Effector memory CD4-positive, alpha-beta T cell (primary cell): ENCODE measurements at places on chromosomes 13 and 19.

DNA sequence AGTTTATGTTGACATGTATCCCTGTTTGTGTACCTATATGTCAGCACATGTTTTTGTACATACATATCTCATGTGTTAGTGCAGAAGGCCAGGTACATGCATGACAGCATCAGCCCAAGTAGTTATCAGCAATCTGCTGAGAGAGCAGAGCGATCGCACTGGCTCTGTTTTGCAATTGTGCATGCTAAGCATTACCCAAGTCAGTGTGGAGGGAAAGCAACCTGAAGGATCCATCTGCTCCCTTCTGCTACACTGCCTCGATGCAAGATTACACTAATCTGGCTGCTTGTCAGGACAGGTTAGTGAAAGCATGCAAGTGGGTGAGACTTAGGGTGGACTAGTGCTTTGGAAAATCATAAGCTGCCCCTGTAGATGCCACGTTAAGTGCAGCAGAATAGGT is 211.8 kb downstream of the PCCA start:
- no peak for DNase-seq

GRCh38 chr13:48304143-48304876 is 759 bp downstream of the RB1 start:
- no peak for DNase-seq

- DNase-seq, result no peak
Observed at GRCh38 chr13:20227730-20228129, 4.4 kb downstream of the GJB6 start.

- no peak for DNase-seq
Observed at GRCh38 chr13:62906896-62907295, 1491.2 kb upstream of the PCDH20 start.

- no peak for DNase-seq
Observed at GRCh38 chr19:12647490-12648071, 19.0 kb downstream of the MAN2B1 start.

GRCh38 chr13:37529751-37530385 is 68.7 kb downstream of the POSTN start:
- no peak for DNase-seq
